ENCODE measurements at places on chromosomes 3 and 15.
A peak's percentile ranks its signal among the peaks of the same experiment; 100 is the strongest.

- DNase-seq = peak; percentile 98
Measured at GRCh38 chr3:160449636-160450598, at the start of gene TRIM59. TSS of gene TRIM59 (minus strand) at chr3:160449786. CDS start at chr3:160439183, 10,603 bp downstream.

DNA sequence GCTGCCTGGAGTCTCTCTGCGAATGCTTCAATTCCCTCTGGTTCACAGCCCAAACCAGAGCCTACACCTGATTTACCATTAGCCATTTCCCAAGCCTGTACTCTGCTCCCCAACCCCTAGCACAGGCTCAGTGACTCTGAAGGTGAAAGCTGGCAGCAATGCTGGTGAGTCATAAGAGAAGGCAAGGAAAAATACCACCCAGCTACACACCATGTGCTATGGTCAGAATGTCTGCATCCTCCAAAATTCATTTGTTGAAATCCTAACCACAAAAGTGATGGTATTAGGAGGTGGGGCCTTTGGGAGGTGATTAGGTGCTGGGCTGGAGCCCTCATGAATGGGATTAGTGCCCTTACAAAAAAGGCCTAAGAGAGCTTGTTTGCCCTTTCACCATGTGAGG lies 117.1 kb upstream of the TJP1 start:
- no peak for DNase-seq

DNA sequence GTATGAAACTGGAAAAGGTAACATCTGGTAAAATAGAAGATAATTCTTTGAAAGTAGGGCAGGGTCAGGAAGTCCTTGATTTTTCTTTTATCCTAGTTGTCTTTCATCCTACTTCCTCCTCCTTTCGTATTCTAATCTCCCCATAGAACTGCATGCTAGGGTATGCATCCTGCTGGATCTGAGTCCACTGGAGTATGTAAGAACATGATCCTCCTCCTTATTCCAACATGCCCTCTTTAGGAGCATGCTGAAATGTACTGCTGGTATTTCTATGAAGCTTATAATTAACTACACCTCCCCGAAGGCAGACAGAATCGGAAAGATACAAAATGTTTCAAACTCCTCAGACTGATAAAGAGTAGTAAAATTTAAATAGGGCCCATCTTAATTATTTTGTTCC lies 493.8 kb downstream of the AGBL1 start:
- no peak for DNase-seq

- peak; percentile 48 for DNase-seq
Measured at GRCh38 chr3:23740517-23740965, 65.2 kb upstream of the UBE2E1 start.

- peak; percentile 74 for DNase-seq
Measured at GRCh38 chr15:99925661-99926461, 192.6 kb upstream of the LYSMD4 start.

Measured in activated naive CD4-positive, alpha-beta T cell treated with Interleukin-2 at 50 U/mL for 16 hours (primary cell).